ENCODE measurements at places on chromosomes 7 and 10.

DNA sequence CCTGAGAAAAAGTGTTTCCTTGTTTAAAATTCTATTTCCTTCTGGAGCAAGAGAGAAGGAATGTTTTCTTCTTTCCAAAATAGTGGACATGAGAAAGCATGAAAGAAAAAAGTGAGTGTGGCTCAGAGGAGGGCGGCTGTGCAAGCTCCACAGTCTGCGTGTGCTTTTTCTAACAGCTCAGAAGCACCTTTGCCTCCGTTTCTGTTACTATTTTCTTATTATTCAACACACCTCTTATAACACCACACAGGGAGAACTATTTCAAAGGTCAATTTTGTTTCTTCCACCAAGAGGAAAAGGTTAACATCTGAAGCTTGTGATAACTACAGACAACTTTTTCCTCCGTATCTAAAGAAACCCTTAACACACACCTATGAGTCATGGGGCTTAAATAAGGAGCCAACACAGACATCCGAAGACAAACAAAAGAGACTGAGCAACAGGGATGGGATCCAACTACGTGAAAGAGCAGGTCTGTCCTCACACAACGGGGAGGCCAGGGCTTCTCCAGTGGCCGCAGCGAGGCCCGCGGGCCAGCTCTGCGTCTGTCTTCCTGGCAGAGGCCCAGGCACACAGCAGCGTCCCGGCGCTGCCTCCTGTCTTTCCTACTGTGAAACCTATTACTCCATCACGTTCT, 36.2 kb upstream of the NCAPG2 start:
- no peak for DNase-seq

DNA sequence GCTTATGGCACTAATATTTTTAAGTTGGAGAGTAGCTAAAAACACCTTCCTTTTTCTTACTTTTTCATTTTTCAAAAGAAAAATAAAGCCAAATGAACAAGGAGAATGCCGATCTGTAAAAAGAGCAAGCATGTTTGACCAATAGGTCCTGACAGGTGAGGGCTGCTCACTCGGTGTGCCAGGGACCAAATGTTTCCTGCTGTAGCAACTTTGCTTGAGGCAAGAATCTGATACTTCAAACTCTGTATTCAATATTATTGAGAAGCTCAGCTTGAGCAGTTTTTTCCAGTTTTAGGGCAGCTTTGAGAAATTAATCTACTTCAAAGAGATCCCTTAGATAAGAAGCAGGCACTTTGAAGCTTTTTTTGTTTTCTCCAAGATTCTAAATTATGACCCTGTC, 298.1 kb downstream of the BICC1 start:
- DNase-seq, result no peak

DNA sequence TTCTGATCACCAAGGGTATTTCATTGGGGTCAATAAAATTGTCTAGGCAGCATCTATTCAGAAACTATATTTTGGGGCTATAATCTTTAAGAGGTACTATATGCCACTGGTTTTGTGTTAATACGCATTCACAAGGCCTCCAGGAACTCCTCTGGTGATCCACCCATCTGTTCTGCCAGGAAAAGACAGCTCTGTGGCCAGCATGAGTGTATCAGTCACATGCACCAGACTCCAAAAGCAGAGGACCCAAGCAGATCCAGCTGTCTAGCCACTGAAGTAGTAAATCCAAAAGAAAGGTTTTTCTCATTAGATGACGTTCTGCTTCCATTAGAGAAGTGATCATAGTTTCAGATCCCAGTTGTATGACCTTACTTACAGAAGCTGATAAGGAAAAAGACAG, 199.6 kb upstream of the CELF2 start:
- no peak for DNase-seq

- DNase-seq, result no peak
These were observed 461.4 kb downstream of the GRM8 start for GRCh38 chr7:126791306-126791705.

DNA sequence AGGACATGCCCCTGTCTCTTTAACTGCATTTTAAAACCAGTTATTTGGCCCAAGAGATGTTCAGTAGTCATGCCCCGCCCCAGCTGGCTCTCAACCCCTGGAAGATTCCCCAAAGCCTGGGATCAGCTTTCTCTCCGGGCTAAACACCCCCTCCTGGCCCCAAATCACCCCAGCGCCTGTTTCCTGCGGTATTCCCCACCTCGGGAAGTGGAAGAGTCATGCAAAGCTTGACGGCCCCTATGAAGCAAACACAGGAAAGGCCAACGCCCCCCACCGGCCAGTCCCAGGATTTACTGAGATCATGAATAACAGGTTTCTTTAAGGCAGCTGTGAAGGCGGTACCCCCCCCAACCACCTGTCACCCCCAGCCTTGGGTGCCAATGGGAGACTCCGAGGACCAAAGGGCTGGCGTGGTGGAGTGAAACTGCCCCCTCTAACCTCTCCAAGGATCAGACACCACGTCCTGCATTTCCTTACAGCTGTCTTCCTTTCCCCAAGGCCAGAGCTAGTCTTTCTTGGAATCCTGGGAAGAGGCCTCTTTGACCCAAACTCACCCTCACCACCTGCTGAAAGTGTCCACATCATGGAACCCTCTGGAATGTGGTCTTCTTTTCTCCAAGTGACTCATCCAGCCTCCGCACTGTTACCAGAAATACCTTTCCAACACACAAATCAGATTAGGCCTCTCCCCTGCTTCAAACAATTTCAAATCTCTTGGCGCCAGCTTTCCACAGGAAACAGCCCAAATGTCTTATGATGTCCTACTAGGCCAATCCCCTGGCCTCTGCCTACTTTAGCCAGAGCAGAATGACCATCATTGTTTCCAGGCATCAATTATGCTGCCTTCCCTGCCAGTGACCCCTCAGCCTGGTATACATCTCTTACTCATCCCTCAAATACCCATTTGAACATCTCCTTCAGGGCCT, 301.5 kb downstream of the ZEB1 start:
- DNase-seq, result no peak

- no peak for DNase-seq
These were observed 337.2 kb downstream of the ELMO1 start for GRCh38 chr7:37111459-37111858.

DNA sequence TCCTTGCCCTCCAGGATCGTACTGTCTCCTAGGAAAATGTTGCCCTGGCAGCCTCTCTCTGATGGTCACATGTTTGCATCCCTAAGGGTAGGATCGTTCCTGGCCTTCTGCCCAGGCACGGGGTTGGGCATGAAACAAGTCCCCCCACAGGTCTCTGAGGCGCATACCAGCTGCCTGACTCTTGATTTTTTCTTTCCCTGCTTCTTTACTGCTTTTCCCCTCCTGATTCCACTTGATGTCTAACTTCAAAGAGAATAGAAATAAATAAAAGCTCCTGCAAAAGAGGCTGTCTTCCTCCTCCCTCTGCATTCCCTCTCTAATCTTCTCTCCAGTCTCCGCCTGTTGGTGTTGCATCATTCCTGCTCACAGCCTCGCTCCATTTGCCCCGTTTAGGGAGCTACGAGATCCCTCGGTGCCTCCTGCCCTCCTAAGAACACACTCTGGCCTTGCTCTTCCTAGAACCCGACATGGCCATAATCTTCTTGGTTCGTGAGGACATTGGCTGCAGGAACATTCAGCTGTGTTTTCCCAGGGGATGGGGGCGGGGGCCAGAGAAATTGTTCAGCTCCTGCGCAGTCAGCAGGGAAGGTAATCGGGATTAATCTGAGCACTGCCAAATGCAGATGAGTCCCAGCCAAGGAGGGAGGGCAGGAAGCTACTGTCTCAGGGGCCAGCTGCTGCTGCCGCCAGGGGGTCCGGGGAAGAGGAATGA, 26.0 kb downstream of the LEP start:
- no peak for DNase-seq

- DNase-seq, result no peak
These were observed 203.6 kb downstream of the VTI1A start for GRCh38 chr10:112650588-112651030.

- no peak for DNase-seq
These were observed 2.4 kb downstream of the TCTN3 start for GRCh38 chr10:95691281-95691680.

DNA sequence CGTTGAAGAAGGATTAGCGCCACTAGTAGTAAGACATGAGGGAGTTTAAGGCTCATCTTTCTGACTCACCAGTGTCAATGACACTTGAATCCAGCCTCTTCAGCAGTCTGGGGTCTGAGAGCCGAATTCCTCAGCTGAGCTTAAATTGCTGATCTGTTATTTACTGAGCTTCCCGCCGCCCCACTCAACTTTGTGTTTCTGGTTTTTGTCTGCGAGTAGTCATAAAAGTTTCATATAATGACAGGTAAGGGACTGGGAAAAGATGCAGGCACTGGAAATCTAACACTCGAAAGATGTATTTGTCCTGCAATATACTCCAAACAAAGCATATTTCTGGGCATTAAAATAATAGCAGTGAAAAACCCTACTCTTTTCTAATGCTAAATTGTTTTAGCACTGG, 51.2 kb upstream of the RELN start:
- DNase-seq, result no peak

GRCh38 chr7:16556359-16556758, 29.7 kb downstream of the LRRC72 start:
- DNase-seq, result no peak

DNA sequence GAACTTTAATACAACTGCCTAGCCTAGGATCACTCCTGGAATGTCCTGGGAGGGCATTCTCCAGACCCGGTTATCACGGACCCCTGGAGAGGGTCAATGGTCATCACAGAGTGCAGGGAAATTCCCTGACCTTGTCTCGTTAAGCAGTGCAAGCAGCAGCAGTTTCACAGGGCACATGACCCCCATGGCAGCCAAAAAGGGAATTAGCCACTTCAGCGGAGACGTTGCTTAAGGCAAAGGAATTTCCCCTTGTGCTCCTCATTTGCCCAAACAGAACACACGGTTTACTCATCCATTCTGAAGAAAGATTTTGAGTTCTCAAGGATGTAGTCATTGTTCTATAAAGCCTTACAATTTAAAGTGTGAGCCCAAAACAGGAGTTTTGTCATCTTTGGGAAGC, 260.3 kb downstream of the SNX13 start:
- DNase-seq, result no peak

GRCh38 chr7:26399736-26400135, 108.1 kb downstream of the SNX10 start:
- DNase-seq, result no peak

GRCh38 chr7:151238924-151239836, 6.9 kb downstream of the CHPF2 start:
- no peak for DNase-seq

DNA sequence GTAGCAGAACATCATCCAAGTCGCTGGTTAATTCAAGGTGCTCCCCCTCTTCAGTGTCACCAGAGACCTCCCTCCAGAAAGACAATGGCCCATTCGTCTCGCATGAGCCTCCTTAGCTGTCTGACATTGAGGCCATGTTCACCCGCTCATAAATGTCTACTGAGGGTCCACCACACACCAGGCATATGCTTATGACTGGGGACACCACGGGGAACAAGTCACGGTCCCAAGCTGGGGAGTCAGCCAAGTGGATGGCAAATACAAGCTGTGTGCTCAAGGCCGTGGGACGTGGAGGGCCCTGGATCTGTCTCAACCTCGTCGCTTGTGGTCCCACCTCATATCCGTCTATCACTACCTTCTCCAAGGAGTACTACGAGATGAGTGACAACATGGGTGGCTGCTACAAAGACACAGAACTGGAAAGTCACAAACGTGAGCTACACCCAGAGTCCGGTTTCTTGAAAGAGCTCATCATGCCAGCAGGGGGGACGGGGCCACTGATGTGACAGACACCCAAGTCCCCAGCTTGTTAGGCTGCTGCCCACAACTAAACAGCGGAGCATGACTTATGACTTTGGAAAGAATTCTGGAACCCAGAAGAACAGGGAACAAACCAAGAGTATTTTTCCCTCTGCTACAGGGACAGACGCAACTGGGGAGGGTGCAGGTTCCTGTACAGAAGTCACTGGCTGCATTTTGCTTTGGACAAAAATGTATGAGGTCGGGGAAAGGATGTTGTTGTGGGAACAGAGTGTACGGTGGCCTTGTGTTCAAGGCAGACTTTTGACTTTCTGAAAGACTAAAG, 189.6 kb downstream of the COBL start:
- DNase-seq, result no peak

- no peak for DNase-seq
These were observed 45.5 kb upstream of the CYTH3 start for GRCh38 chr7:6317797-6318438.

DNA sequence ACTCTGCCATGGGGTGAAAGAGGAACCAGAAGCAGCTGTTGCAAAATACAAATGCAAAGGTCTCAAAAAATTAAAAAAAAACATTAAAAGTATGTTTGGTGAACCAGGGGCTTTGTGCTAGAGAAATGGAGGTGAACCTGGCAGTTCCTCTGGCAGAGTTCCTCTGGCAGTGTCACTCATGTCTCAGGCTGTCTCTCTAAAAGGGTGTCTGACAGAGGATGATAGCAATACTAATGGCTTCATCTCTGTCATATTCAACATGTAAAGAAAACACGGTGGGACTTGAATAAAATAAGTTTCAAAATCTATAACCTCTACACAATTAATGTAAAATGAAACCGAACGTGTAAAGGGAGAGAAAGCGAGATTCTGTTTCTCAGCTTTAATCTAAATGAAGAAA, 375.7 kb upstream of the VWC2 start:
- DNase-seq, result no peak

DNA sequence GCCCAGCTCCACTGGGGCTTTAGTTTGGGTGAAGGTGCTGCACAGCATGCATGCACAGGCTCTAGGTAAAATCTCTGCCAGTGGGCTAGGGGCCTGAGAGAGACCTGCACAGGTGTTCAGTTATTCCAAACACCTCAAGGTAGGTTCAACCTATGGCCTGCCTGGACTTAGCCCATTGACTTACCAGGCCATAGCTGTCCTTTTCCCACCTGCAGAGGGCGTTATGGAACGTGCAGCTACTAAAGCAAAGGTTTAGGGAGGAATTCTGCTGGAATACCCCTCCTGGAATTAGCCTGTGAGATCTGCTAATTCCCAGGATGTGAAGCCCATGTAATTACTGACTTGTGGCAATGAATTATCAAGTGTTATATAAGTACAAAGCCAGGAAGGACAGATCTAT, 3.6 kb downstream of the VWC2 start:
- DNase-seq, result no peak

DNA sequence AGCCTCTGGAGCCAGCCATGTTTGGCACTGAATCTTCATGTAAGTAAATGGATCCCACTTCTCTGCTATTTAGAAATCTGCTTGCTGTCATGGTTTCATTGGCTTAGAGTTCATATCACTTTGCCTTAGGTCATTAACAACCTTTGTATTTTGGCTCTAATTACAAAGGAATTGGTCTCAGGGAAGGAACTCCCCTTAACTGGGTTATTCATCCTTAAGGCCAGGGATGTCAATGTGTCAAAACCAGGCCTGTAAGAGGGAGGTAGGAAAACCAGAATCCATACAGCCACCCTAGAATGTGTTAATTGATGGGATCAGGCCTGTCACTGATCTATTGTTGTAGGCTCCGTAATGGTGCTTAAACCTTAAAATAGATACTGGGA, 67.3 kb downstream of the ST7 start:
- DNase-seq, result no peak

DNA sequence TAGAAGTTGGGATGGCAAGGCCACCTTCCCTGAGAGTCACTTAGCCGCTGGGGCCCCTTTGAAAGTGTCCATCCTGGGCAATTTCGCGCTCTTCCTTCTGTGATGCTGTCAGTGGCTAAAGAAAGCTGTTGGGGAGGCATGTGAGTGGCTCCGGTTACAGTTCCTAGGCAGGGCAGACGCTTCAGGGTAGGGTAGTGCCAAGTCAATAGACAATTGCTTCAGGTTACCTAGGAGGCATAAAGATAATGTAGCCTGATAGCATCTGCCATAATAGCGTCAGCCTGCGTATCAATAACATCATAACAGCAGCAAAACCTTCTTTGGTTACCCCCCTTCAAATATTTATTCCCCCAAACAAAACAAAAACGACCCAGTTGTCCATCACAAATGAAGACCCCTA, at the start of gene FAM107B:
FAM107B (minus strand) TSS at position 101 of the 400 bp plus-strand sequence. CDS start 234 bp downstream, outside the sequence.
- DNase-seq, result no peak

Data from stimulated activated CD8-positive, alpha-beta memory T cell treated with anti-CD3 and anti-CD28 coated beads, Interleukin-7, amount 100 ng/mL, for 4 hours (primary cell).